NCI-H2081 (cell line): ENCODE measurements at places on chromosomes 6 and 20.
A peak's percentile ranks its signal among the peaks of the same experiment; 100 is the strongest.

DNA sequence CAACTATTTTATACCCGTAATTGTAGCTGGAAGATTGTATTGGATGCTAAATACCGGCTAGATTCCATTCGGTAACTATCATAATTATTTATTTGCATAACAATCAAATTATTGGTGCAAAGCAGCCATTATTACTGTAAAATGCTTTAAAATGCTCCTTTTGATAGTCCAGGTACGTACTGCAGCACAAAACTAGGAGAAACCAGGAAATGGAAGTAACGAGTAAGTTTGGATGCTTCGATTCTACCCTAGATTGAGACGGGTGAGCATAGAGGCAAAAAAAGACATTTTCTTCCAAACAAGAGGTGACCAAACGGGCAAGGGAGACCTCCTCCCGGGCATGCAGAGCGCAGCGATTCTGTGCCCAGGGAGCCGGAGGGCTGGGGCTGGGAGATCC is 469 bp upstream of the XRN2 start:
- DNase-seq, result no peak

DNA sequence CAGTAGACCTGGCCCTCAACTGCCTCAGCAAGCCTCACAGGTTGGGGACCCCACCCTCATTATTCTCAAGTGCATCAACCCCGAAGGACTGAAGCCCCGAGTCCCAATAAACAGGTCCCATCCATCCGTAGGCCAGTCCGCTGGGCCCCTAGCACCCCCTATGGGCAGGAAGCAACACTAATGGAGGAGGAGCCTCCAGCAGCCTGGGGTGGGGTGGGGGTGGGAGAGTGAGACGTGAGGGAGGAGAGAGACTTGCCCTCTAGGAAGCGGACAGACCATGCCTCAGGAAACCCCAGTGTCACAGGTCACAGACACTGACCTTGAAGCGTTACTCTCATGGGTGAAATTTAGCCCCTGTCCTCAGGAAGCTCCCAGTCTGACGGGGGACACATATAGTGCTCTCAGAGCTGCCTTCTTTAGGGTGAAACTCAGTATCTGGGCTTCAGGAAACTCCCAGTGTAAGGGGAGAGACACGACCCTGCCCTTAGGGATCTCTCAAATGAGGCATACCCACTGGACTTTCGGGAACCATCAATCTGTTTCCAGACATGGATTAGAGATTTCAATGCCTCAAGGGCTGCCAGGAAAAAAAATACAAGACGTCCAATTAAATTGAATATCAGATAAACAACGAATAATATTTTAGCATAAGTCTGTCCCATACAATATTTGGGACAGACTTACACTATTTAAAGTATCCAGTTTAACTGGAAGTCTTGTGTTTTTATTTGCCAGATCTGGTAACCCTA is 125.8 kb downstream of the MRPL14 start:
- no peak for DNase-seq

GRCh38 chr6:112040956-112041355 is 12.9 kb upstream of the CCN6 start:
- no peak for DNase-seq

- no peak for DNase-seq
Observed at GRCh38 chr20:35010405-35011192, 54.9 kb downstream of the MYH7B start.

DNA sequence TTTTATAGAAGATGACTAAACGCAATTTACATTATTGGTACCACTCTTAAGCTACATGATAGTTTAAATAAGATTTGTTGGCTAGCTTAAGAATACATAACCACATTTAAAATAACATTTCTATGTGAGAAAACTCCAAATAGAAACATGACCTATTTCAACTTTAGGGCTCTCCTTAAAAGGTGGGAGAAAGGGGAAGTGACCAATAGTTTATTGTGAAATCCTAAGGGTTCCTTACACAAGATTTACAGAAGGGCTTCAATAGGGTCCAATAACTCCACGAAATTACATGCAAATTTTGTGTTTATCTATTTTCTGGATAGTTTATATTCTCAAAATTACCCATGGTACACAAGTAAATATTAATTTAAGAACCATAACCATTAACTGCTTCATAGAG is 91.6 kb upstream of the DST start:
- DNase-seq, result no peak

DNA sequence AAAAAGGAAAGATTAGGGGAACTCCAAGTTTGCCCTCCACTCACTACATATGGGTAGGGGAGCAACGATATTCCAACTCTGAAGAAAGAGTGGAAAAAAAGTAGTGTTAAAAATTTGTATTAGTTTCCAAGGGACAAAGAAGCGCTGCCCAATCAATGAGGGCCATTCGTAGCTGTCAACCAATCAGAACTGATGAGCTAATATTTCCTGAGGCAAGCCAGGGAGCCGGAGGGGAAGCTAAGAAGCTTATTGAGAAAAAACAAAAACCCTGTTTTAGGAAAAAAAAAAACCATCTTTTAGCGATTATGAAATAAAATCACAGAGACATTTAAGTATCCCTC is 59.5 kb downstream of the TRIM38 start:
- DNase-seq, result peak; percentile 77

DNA sequence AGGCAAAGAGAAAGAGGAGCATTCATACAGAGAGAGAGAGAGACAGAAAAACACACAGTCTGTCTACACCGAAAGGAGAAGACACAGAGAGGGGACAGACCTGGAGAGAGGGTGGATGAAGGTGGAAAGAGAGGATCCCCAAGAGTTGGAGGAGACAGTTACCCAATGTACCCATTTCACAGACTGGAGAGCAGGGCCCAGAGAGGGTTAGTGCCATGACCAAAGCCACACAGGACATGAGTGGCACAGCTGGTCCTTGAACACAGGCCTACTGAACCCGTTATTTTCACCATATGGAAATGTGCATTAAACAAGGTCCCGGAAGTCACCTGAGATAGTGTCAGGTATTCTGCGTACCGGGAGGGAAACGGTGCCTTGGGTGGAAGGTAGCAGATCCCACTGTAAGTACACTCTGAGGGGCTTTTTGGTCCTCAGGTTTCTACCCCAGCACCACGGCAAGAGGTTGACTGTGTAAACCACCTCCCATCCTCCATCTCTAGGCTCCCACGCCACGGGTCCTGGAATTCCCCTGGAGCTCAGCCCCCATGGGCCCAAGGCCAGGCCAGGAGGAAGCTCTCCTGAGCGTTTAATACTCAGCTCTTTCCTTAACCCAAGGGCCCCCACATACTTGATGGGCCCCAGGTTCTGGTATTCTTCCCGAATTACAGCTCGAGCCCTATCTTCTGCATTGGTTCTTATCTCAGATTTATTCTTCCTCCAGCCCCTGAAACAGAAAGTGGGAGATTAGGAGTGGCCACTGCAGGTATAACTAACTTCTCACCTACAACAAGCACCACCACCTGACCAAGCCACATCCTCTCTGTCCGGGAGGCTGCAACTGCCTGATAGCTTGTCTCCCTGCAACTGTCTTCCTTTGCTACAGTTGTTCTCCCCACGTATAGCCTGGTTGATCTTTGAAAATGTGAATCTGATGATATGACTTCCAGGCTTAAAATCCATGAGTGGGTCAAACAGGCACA is 38.4 kb upstream of the OCSTAMP start:
- no peak for DNase-seq

GRCh38 chr6:135094403-135094821 is 39.8 kb upstream of the HBS1L start:
- DNase-seq, result no peak

GRCh38 chr20:59149678-59150504 is 13.7 kb upstream of the ZNF831 start:
- no peak for DNase-seq

- peak; percentile 27 for DNase-seq
Observed at GRCh38 chr6:164035900-164036485, 621.5 kb downstream of the QKI start.

GRCh38 chr20:63658749-63659187 is 656 bp downstream of the RTEL1 start:
- DNase-seq, result no peak

- no peak for DNase-seq
Observed at GRCh38 chr6:1267057-1267732, 44.7 kb upstream of the FOXQ1 start.

GRCh38 chr6:88483424-88483823 is 317.3 kb upstream of the CNR1 start:
- no peak for DNase-seq

DNA sequence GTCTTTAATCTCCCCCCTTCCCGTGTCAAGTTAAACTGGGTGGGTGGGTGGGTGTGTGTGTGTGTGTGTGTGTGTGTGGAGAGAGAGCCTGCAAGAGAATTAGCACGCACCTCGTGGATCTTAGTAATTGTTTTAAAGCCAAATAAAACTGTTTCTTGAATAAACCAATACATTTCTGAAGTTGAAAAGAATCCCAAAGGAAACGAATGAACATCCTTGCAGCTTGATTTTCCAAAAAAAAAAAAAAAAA is 381 bp upstream of the BICRAL start:
- DNase-seq, result no peak

GRCh38 chr6:54426995-54427394 is 118.8 kb downstream of the TINAG start:
- no peak for DNase-seq

DNA sequence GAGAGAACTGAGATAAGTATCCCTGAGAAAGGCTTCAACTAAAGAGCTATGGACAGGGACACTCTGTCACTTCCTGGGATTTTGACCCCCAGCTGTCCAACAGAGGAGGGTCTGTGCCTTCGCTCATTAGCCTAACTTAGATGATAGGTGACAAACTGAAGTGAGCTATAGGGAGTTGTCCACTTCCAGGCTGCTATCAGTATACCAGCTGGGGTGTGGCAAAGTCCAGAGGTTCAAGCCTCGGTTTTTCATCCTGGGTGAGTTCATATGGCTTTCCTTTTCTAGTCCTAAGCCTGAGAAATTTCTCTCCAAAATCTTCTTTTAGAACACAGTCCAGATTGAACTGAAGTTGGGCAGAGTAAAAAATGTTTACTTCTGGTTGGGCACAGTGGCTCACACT is 5.9 kb upstream of the PAQR8 start:
- no peak for DNase-seq

DNA sequence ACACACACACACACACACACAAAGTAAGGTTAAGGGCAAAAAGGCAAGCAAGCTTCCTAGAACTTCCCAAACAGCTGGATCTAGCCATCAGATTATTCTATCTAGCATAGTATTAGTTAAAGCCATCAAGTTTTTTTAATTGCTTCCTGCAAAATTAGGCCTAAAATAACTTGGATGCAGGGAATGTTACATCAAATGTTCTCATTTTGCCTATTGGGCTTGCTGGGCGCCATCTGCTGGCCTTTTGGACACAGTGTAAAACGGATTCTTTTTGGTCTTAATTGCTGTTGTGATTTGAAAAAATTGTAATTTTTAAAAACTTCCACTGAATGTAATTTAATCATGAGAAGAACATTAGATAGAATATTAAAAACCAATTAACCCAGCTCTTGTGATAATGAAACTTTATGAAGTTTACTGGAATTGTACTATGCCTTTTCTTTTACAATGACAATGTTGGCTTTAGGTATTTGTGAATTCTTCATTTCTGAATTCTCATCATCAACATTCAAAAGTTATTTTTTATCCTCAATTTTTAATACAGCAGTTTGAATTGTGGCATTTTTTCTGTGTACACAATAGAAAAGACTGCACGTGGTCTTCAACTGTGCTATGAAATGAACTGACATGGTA is 6.8 kb downstream of the MKKS start:
- DNase-seq, result peak; percentile 51

DNA sequence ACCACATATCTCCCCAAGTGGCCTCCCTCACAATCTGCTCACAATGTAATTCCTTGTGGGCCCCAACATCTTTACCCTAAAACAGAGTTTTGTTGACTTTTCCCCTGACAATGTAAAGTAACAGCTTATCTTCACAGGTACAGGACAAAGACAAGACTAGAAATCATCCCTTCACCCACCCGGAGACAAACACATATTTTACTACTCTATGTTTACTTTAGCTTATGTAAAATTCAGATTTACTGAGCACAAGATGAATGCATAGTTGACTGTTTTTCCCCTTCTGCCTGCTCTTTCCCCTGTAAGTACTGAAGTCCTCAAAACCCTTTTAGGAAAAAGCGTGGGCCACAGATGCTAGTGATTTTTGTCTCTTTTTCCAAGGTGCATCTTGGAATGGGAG is 61.0 kb downstream of the RPP21 start:
- DNase-seq, result no peak

GRCh38 chr20:64158346-64159285 is 5.6 kb upstream of the MYT1 start:
- peak; percentile 28 for DNase-seq

DNA sequence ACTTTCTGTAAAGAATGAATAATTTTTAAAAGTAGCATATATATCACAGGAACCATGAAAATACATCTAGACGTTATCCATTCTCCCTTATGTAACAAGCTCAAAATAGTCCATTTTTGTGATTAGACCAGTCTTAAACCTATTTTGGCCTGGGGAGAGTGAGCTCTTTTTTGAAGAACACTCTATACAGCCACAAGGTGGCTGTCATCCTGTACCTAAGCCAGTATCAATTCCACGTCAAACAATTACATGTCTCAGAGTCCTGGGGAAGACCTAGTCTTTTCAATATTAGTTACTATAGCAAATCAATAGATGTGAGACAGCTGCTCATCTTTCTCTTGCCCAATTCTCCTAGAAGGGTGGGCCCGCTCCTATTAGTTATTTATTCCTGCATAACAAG is 28.4 kb downstream of the FBXO5 start:
- no peak for DNase-seq

- DNase-seq, result peak; percentile 89
Observed at GRCh38 chr6:56955171-56956155, 556 bp downstream of the BEND6 start.

DNA sequence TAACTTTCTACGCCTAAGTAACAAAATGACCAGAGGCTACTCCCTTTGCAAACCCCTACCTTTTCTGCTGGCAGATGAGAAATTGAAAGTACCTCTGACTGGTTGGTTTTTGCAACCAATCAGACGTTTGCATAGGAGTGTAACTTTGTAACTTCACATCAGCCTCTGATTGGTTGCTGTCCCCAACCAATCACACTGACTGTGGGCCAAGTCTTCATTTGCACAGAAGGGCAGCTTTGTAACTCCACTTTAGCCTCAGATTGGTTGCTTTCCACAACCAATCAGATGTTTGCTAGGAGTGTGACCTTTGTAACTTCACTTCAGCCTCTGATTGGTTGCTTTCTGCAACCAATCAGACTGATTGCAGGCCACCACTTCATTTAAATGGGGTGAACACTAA is 89.1 kb downstream of the ME1 start:
- no peak for DNase-seq

DNA sequence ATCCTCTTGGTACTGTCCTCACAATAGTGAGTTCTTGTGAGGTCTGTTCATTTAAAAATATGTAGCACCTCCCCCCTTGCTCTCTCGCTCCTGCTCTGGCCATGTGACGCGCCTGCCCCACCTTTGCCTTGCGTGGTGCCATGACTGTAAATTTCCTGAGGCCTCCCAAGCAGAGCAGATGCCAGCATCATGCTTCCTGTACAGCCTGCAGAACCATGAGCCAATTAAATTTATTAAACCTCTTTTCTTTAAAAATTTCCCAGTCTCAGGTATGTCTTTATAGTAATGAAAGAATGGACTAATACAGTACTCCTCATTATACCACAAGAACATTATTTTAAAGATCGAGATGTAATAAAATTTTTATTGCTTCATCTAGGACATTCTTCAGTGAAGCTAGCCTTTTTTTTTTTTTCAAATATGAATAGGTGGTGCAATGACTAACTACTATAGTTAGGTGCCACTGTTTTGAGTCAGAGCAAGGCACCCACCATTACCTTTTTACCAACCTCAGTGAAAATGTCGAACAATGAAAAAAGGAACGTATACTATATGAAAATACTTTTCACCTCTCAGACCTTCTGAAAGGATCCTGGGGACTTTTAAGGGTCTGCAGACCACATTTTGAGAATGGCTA is 191.1 kb upstream of the SGK1 start:
- DNase-seq, result no peak

- no peak for DNase-seq
Observed at GRCh38 chr6:13687917-13688351, 23.7 kb downstream of the RANBP9 start.
